ENCODE measurements at places on chromosomes 5 and 9. TPM values are rescaled to one million over a fixed set of nuclear protein-coding genes. Genes with fewer than 3 reads are reported as not detected.

The FUT7 gene
- 0.09 TPM for total RNA-seq

The RAB24 gene
- total RNA-seq, result 22.2 TPM

The C5orf52 gene
- total RNA-seq, result 0.42 TPM

The DMRTA1 gene
- not detected for total RNA-seq

The MAP1B gene
- total RNA-seq, result 0.09 TPM

The TLE1 gene
- total RNA-seq, result not detected

DNA sequence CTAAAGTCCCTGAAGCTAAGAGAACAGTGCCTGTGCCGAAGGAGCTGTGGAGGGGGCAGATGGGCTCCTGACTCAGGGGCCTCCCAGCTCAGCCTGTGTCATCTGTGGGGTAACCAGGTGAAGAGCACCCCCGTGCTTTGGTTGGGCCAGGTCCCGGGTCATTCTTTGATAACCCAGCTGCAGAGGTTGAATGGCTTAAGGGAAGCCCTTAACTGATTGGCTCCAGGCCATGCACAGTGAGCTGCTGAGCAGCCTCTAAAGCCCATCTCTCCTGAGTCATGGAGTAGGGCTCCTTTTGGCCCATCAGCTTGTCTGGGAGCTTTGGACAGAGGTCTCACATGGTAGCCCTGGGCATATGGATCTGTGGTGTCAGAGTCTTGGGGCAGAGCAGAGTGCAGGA is 28.7 kb downstream of the COL27A1 start:
- H3K4me1 ChIP-seq, result no peaks in the 10 kb centered on the region
- no peak overlapping the region for H3K4me3 ChIP-seq
- DNase-seq, result no peak
- no peaks in the 10 kb centered on the region for H3K36me3 ChIP-seq
- H3K27ac ChIP-seq, result no peak overlapping the region

DNA sequence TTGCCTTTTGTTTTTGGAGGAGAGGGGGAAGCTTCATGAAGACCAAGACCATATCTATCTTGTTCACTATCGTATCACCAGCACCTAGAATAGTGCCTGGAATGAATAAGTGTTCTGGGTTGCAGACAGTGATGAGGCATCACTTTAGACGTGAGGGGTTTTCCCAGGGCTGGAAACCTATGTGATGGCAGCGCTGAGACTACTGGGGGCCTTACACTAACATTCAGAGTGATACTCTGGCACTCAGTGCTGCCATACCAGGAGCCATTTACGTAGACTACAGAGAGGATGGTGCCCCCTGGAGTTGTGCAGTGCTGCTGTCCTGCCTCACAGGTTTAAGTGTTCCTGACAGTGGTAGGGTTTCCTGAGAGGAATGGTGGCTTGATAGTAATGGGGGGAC is 6.9 kb downstream of the CCL19 start:
- H3K36me3 ChIP-seq, result no peaks in the 10 kb centered on the region
- H3K4me1 ChIP-seq, result peaks cover 2% of the 10 kb centered on the region
- DNase-seq, result no peak
- no peak overlapping the region for H3K4me3 ChIP-seq
- H3K27ac ChIP-seq, result no peak overlapping the region

DNA sequence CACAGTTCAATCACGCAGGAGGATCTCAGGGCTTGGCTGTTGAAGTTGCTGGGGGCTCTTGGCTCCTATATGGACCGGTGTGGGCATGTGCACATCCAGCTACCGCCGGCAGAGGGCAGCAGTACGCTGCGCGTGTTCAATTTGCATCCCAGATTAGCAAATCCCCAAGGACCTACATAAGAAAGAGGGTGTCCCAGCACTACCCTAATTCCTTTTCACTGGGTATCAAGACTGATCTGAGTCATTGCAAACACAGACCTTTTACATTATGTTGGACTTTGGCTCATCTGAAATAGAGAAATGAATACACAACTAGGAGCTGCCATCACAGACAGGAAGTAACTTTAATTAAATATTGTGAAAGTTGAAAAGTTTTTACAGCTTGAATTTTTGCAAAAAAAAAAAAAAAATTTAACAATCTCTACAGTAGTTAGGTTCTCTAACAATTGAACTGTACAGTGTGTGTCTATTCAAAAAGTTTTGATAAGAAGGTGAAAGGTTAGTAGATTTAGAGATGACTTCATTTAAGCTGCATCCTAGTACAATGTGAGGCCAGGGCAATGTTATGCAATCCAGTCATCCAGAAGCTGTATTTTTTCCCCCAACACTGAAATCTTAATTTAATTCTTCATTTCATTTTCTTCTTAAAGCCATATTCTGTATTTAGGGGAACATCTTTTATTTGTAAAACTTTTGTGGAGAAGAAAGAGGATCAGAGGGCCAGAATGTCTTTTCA is 404.0 kb downstream of the EBF1 start:
- H3K4me1 ChIP-seq, result peaks cover 2% of the 10 kb centered on the region
- DNase-seq, result peak; percentile 90
- no peaks in the 10 kb centered on the region for H3K36me3 ChIP-seq

- no peaks in the 10 kb centered on the region for H3K27me3 ChIP-seq
- H3K27ac ChIP-seq, result no peak overlapping the region
- no peak overlapping the region for H3K4me3 ChIP-seq
- H3K4me1 ChIP-seq, result no peaks in the 10 kb centered on the region
- no peaks in the 10 kb centered on the region for H3K36me3 ChIP-seq
Measured at GRCh38 chr5:111606194-111606593, 93.9 kb upstream of the STARD4 start.

DNA sequence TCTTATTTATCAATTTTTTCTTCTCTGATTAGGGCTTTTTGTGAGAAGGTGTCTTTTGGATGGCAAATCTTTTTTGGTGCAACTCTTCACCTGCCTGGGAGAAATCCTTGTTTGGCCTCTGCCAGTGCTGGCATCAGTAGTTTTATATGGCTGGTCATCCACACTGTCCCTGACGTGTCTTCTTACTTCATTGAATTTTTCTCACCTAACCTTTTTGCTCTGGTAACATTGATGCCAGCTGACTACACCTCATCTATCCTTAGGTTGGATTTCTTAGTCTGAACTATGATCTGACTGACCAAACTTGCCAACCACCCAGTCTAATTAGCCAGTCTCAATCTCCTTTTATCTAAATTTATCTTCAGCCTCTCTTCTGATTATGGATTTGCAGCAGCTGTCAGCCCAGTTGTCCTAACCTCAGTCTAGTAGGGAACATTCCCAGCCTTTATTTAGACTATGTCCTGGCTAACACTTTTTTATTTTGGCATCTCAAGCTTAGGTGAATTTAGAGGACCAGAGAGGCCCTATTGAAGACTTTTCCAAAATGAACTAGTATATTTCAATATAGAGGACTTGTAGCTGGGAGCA is 10.6 kb upstream of the TMEM38B start:
- H3K4me1 ChIP-seq, result no peaks in the 10 kb centered on the region
- no peak overlapping the region for H3K27ac ChIP-seq
- no peak overlapping the region for H3K4me3 ChIP-seq
- H3K36me3 ChIP-seq, result no peaks in the 10 kb centered on the region
- peaks cover 13% of the 10 kb centered on the region for H3K27me3 ChIP-seq

DNA sequence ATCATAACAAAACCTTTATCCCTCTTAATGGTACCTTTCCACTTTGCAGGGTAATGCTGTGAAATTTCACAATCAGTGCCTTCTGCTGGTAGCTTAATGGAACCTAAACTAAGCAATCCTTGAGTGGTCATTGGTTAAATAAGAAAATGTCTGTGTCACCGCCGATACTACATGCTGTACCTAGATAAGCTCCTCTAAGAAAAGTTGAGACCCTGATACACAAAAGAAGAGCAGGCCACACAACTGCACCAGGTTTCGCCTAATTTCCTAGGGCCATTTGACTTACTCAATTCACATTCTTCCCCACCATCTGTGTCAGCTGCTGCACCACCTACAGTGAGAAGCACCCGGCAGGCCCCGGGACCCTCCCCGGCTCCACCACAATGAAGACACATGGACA is 9.0 kb upstream of the EDF1 start:
- H3K27me3 ChIP-seq, result no peaks in the 10 kb centered on the region
- H3K27ac ChIP-seq, result no peak overlapping the region
- no peak overlapping the region for H3K4me3 ChIP-seq
- H3K36me3 ChIP-seq, result no peaks in the 10 kb centered on the region
- DNase-seq, result no peak

DNA sequence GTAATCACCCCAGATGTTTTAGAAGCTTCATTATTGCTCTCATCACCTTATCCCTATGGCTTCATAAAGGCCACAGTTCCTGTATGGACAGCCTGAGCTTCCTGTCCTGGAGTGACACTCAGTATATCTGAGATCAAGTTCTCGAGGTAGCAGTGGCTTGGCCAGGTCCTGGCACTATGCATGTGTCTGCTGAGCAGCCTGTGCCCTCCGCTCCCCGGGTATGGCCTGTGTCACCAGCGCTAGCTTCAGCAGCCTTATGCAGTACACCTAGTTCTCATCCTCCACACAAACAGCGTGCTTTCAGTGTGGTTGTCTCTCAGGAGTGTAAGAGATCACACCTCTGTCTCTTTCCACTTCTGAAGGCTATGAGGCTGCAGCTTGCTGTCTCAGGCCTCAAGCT is 514.7 kb downstream of the DIRAS2 start:
- H3K27ac ChIP-seq, result no peak overlapping the region
- peaks cover 21% of the 10 kb centered on the region for H3K27me3 ChIP-seq
- DNase-seq, result peak; percentile 29
- H3K4me3 ChIP-seq, result no peak overlapping the region
- no peaks in the 10 kb centered on the region for H3K36me3 ChIP-seq

- peaks cover 39% of the 10 kb centered on the region for H3K4me1 ChIP-seq
- DNase-seq, result no peak
- peak overlapping the region; percentile 89 for H3K27ac ChIP-seq
- H3K27me3 ChIP-seq, result no peaks in the 10 kb centered on the region
Measured at GRCh38 chr9:136534366-136534765, 11.5 kb downstream of the NOTCH1 start.

DNA sequence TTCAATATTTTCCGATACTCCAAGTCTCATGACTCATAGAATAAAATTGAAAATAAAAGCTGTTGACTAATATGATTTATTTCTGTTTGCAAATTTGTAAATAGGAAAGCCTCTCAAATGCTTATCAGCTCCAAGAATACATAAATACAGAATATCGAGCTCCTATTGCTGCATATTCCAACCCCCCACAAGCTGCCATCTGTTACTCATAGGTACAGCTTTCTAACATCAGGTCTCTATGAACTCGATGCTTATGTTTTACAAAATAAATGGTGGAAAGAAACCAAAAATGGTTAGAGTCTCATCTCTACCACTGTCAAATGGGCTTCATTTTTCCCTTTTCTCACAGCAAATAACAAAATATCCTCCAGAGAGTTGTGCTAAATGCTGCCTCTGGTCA is 631.6 kb upstream of the CDH18 start:
- H3K4me3 ChIP-seq, result no peak overlapping the region
- no peaks in the 10 kb centered on the region for H3K27me3 ChIP-seq
- no peak for DNase-seq
- no peaks in the 10 kb centered on the region for H3K36me3 ChIP-seq
- H3K4me1 ChIP-seq, result no peaks in the 10 kb centered on the region

GRCh38 chr5:81021951-81022687 is 62.0 kb downstream of the RASGRF2 start:
- H3K27me3 ChIP-seq, result no peaks in the 10 kb centered on the region
- no peak overlapping the region for H3K4me3 ChIP-seq
- peaks cover 7% of the 10 kb centered on the region for H3K36me3 ChIP-seq
- peaks cover 49% of the 10 kb centered on the region for H3K4me1 ChIP-seq

GRCh38 chr5:139692679-139693308 is 44.6 kb downstream of the CXXC5 start:
- no peak overlapping the region for H3K4me3 ChIP-seq
- no peak for DNase-seq
- peaks cover 4% of the 10 kb centered on the region for H3K4me1 ChIP-seq
- no peak overlapping the region for H3K27ac ChIP-seq
- peaks cover 17% of the 10 kb centered on the region for H3K27me3 ChIP-seq
- H3K36me3 ChIP-seq, result no peaks in the 10 kb centered on the region

DNA sequence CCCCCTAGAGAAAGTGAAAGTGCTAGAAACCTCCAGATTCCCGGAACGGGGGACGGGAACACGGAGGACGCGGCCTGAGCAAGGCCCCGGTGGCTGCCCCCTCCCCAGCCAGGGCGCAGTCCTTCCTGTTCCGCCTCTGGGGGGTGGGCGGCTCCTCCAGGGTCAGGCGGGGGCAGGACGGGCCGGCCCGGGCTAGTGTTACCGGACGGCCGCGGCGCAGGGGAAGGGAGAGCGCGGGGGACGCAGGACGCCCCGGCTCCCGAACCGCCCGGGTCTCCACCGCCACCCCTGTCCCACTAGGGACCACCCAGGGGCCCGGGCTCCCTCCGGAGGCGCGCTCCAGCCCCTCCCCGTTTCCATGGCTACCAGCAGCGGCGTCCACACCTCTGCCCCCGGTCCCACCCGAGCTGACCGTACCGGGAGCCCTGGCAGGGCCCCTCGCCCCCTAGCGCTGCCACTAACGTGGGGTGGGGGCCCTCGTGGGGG is 579 bp downstream of the SLC12A7 start:
- peak overlapping the region; percentile 91 for H3K4me3 ChIP-seq
- peaks cover 2% of the 10 kb centered on the region for H3K36me3 ChIP-seq
- H3K4me1 ChIP-seq, result peaks cover 34% of the 10 kb centered on the region
- peak; percentile 82 for DNase-seq
- H3K27me3 ChIP-seq, result peaks cover 2% of the 10 kb centered on the region

DNA sequence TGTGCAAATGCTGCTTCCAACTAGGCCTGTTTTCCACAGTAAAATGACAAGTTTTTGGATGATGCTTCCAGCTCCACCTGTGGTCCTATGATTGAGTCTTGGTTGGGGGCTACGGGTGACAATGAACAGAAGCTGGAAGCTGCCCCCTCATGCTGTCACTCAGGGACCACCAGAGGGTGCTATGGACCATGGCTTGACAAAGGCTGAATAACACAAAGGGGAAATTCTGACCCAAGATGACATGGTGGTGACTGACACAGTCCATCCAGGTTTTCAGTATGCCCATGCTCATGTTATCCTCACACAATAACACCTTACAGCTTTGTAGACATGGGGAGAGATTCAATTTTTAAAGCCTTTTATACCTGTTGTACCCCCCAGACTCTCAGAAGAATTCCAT is 23.9 kb upstream of the SAP30L start:
- no peaks in the 10 kb centered on the region for H3K27me3 ChIP-seq
- no peak overlapping the region for H3K4me3 ChIP-seq
- DNase-seq, result no peak

DNA sequence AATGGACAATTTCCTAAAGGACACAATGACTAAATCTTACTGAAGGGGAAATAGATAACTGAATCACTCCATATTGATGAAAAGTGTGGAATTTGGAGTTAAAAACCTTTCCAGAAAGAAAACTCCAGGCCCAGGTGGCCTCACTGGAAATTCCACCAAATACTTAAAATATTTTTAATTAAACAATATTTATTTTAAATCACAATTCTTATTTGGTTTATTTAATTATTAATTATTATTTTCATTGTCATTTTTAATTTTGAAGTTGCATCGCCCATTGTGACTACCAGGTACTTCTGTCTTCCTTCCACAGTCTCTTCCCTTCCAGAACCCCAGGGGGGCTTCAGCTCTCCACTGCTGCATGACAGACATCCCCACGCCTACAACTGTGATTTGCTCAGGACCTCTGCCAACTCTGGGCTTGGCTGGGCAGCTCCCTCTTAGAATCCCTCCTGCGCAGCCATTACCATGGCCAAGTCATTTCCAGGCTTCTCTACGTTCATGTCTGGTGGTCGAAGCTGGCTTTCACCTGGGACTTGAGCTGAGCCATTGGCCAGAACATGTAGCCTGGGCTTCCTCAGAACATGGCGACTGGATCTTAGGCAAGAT is 16.4 kb upstream of the GADD45G start:
- H3K4me3 ChIP-seq, result no peak overlapping the region
- no peaks in the 10 kb centered on the region for H3K4me1 ChIP-seq
- H3K27me3 ChIP-seq, result peaks cover 53% of the 10 kb centered on the region
- no peaks in the 10 kb centered on the region for H3K36me3 ChIP-seq
- H3K27ac ChIP-seq, result no peak overlapping the region

GRCh38 chr5:94218374-94218773 is 400.0 kb downstream of the KIAA0825 start:
- H3K27me3 ChIP-seq, result no peaks in the 10 kb centered on the region
- DNase-seq, result no peak
- H3K36me3 ChIP-seq, result no peaks in the 10 kb centered on the region
- peaks cover 10% of the 10 kb centered on the region for H3K4me1 ChIP-seq
- no peak overlapping the region for H3K27ac ChIP-seq
